ENCODE measurements at places on chromosomes 4 and X. TPM values are rescaled to one million over a fixed set of nuclear protein-coding genes. Genes with fewer than 3 reads are reported as not detected.

DNA sequence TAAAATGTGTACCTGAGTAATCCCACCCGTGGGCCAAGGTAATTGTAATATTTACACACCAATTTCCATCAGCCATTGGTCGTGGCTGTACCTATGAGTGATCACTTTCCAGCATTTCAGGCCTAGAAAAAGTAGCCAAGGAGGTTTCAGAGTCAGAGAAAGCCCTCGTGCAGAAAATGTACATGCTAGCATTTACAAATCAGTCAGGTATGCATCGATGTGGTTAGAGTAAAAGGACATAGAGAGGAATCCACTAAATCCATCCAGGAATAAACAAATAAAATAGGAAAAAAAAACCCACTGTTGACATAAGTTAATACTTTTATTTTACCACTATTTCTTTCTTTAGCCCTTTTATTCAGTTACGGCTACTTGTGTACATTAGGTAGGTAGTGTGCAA is 256.8 kb downstream of the TRIML1 start:
- DNase-seq = no peak

DNA sequence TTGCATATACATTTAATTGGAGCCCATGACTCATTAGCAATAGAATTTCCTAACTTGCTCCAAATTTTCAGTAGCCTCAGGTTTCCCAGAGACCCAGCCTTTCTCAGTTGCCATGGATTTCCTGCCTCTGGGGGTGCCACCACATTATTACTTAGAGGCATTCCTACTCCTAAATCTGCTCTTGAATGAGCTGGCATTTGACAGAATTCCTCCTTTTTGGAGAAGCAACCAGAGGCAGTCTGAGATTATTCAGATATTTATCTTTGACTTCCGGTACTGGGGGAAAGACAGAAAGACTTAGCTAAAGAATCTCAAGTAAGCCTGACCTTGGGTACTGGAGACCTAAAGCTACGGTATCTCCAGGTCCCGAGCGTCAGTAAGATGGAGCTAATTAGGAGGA is 76.3 kb downstream of the DCHS2 start:
- DNase-seq = no peak

DNA sequence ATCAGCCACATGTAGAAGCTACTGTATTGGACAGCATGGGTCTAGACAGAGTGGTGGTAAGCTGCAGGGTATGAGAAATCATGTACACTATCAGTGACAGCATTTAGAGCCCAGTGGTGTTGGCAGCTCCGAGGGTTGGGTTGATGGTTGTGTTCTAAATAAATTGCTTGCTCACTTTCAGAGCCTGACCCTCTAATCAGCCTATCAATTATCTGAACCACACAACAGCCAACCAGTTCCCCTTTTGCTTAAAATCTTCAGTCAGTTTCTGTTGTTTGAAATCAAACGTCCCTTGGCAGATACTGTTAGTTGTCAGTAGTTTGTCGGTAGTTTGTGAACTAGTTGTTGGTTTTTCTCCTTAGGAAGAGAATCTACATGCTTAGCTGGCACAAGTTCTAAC is 99.8 kb upstream of the RAI2 start:
- no peak for DNase-seq

DNA sequence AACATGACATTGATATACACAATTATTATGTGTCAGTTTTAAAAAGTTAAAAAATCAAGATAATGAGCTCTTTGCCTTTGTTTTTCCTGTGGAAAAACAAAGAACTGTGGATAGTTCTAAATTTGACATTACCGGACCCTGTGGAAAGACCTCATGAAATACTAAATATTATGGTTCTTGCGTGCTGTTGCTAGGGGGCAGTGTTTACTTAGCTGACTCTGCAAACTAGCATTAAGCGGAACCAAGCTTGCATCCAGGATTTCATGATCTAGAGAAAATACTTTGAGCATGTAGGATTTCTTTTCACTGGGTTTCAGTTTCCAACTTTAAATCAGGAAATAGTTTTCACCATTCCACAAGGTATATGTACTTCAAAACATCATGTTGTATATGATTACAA is 33.6 kb downstream of the CLCN4 start:
- peak; percentile 92 for DNase-seq

- DNase-seq = no peak
These were observed 113.3 kb upstream of the IL13RA1 start for GRCh38 chrX:118614150-118614549.

The SUV39H1 gene
- total RNA-seq = 3.7 TPM

GRCh38 chr4:154344686-154345085 is 146.9 kb downstream of the DCHS2 start:
- DNase-seq = no peak

DNA sequence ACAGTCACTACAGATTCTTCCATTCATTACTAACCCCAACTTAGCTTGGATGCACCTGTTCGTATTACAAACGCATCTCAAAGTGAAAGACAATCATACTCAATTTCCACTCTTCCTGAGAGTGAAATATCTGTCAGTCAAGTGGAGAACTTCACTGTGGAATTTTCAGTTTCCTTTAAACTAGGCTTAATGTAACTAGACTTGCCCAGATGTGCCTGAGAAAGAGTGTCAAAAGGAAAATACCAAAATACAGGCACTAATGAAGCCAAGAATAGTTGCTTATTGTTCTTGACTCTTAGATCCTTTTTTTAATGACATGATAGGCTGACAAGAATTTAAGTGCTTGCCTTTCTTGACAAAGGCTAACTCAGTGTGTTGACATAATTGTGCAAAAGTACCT is 72.4 kb upstream of the NR3C2 start:
- DNase-seq = peak; percentile 68

The EVC gene
- total RNA-seq = 17.5 TPM

- DNase-seq = peak; percentile 10
These were observed 36.3 kb upstream of the REST start for GRCh38 chr4:56871371-56871866.

DNA sequence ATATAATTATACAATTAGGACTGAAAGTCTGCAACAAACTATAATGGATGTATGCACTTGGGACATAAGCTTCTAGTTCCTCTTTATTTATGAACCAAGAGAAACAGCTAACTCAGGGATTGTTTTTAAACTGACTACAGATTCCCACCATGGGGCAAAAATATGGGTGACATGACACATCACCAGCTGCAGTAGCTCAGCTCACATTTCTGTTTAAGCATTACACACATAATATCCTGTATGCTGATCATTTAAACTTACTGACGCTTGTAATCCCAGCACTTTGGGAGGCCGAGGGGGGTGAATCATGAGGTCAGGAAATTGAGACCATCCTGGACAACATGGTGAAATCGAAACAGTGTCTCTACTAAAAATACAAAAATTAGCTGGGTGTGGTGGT is 11.5 kb downstream of the FGB start:
- DNase-seq = no peak

The ASB9 gene
- 2.6 TPM for total RNA-seq

GRCh38 chr4:41575207-41575606 is 37.2 kb downstream of the LIMCH1 start:
- DNase-seq = no peak

The KIAA1210 gene
- not detected for total RNA-seq

The GC gene
- not detected for total RNA-seq

GRCh38 chr4:24952667-24953066 is 39.8 kb upstream of the CCDC149 start:
- no peak for DNase-seq

DNA sequence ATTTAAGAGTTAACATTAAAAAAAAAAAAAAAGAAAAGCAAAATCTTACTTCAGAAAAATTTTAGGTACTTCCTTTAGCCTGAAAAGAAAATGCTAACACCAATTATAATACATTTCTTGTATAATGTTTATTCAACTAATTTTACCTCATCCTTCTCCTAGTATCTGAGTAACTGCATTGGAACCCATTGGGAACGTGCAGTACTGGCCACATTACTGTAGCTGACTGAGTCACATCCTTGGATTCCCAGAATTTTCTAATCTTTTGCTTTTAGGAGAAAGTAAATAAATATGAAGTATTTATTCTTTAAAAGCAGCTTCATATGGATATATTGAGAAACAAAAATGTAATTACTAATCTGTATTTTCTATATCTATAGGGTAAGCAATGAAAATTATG is 82.6 kb upstream of the SLITRK2 start:
- no peak for DNase-seq

The CLTRN gene
- total RNA-seq = not detected

The CXCL6 gene
- 0.22 TPM for total RNA-seq

- DNase-seq = no peak
These were observed 154.4 kb downstream of the EFNB1 start for GRCh38 chrX:68983004-68983857.

GRCh38 chr4:26028133-26028792 is 114.2 kb downstream of the SMIM20 start:
- DNase-seq = no peak

DNA sequence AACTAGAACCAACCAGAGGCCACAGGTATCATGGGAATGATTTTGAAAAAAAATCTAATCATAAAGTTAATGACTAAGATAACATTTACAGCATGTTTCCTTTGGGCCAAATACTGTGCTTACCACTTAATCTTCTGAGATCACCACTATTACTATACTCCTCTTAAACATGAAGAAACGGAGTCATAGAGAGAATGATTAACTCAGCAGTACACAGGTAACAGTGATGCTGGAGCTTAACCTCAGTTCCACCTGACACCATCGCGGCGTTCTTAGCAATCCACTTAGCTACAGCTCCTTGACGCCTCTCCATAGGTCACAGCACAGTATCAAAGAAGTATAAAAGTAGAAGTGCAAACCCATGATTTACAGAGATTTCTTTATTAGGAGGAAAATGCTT is 592.6 kb upstream of the SLIT2 start:
- no peak for DNase-seq

GRCh38 chrX:137195991-137196390 is 162.2 kb upstream of the GPR101 start:
- DNase-seq = peak; percentile 2

The LRIT3 gene
- total RNA-seq = not detected

- DNase-seq = peak; percentile 87
These were observed 1.3 kb upstream of the FAT4 start for GRCh38 chr4:125313497-125313896.

DNA sequence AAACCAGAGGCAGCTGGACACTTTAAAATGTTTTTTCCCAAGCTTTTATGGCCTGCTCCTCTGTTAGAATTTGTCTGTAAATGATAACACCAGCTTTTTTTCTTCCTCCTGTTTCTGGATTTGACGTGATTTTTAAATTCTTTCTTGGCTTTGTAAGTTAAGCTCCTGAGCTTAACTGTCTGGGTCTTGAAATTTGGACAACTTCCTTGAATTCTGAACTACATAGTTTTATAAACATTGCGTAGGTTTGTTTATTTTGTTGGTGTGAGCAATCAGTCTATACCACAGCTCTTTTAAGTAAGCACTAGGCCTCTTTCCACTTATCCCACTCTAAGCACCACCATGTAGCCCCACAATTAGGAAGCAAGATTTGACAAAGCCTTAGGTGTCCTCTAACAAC is 144.4 kb upstream of the GUCY1A1 start:
- DNase-seq = no peak
